Right lung (tissue), 10 donors: ENCODE measurements at places on chromosomes 5 and 9.

- DNase-seq, result no peak
These were observed 5.5 kb downstream of the IL31RA start for GRCh38 chr5:55856516-55857246.

DNA sequence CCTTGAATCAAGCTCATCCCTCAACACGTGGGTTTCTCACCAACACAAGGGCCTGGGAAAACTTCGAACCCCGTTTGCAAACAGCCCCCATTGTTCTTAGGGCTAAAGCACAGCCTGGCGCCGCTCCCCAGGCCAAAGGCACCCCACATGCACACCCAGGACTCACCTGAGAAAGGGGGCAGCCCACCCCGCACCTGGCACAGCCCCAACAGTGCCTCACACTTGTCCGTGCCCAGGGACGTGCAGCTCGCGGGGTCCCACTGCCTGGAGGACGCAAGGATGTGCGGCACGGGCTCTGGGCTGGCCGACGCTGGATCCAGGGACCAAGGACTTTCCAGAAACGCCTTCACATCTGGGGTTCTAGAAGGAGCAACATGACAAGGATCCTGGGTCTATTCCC lies 2.8 kb downstream of the SOHLH1 start:
- DNase-seq, result no peak

DNA sequence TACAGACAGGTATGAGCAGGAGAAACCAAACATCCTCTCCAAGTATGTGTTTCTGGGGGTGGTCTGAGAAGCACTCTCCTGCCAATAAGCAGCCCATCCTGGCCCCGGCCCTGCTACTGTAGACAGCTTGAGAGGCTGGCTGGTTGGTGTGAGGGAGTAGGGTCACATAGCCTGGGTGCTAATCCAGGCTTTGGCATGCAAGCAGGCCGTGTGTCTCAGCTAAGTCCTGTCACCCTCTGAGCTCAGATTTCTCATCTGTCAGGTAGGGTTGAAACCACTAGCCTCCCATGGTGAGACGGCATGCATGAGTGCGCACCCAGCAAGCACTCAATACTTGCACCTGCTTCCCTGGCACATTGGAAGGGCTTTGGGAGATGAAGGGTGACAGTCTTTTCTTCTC lies 49.8 kb upstream of the PHYKPL start:
- no peak for DNase-seq

DNA sequence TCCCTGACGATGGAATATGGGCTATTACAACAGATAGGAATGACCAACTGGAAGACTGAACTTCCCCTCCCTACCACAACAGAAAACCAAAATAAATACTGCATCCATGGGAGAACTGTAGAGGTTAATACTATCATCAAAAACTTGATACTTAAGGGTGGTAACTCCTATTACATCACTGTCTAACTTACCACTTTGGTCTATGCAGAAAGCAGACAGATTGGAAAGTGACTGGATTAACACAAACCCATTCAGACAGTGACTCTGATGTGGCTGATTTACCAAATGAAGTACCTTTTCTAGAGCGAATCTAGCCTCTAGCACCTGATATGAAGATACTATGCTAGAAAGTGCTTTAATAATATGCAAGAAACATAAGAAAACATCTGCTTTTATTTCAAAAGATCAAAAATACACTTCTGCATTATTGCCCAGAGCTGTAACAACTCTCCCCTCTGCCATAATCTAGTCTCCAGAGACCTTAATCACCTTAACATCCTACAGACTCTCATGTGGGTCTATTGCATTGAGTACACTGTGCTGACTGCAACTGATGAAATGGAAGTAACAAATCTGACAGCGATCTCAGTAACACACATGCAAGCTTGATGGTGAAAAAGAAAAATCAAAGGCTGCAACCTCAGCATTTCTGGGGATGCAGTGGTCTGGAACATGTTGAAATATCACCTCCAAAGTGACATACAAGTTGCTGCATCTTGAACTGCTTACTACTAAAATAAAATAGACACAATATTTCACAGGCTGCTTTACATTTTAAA lies 62.7 kb downstream of the EPB41L4A start:
- DNase-seq, result no peak

DNA sequence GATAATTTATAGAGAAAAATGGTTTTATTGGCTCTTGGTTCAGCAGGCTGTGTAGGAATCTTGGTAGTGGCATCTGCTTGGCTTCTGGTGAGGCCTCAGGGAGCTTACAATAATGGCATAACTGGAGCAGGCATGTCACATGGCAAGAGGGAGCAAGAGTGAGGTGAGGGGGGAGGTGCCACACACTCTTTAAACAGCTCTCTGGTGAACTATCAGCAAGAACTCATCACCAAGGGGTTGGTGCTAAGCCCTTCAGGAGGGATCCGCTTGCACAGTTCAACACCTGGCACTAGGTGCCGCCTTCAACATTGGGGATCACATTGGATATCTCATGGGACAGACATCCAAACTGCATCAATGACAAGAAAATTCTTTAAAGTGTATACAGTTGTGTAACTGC lies 10.5 kb downstream of the GPBP1 start:
- DNase-seq, result no peak

DNA sequence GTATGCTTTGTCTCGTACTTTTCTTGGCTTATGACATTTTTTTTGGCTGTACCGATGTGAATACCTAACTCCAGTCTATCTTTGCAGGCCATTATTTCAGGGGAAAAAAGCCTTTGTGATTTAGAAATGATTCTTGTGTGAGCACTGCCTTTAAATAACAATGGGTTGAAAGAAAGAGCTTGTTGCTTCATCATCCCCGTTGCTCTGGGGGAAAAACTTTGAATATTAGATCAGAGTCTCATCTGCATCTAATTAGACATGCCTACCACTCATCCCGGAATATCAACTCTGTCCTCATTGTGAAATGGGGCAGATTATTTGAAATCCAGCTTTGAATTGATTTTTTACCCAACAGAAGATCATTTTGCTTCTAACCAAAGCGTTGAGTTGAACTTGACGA lies 13.5 kb downstream of the CXCL14 start:
- DNase-seq, result no peak

GRCh38 chr9:121636341-121636865 lies 15.0 kb upstream of the DAB2IP start:
- DNase-seq, result no peak

- DNase-seq, result no peak
These were observed 31.6 kb downstream of the DAB2IP start for GRCh38 chr9:121682926-121683515.

DNA sequence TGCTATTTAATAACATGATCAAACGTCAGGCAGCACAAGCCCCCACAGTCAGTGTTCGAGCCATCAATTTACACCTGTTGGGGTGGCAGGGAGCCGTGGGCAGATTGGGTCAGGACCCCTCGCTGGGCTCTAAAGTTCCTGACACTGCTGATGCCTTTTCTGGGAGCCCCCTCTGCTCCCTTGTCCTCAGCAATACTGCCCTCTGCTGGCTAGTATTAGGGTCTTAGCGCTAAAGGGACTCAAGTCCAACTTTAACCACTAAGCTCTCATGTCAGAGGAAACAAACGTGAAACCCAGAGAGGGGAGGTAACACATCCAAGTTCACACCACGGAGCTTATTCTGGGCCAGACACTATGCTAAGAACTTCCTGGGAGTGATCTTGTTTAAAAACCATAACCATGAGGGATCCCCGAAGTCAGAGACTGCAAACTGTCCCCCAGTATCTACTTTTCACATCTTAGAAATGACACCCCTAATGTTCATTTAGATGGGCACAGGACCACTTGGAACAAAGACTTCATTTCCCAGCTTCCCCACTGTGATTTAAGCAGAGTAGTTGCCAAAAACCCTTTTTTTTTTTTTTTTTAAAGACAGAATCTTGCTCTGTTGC lies 20.4 kb downstream of the ANKS6 start:
- DNase-seq, result peak; percentile 39

DNA sequence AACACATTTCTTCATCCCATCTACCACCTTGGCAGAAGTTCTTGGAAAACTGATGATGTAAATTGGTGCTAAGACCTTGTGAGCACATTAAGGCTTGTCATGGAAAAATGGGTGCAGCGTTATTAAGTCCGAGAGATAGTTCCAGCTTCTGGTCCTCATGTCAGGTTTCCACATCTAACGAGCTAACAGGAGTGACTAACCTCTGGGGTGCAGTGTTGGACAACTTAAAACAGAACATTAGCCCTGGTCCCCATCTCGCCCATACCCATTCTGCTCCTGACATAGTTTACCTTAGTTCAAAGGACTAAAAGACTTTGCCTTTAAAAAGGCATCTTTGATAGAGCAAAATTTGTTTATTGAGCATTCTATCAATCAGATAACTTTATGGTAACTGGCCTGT lies 128.0 kb downstream of the SLC1A3 start:
- no peak for DNase-seq

DNA sequence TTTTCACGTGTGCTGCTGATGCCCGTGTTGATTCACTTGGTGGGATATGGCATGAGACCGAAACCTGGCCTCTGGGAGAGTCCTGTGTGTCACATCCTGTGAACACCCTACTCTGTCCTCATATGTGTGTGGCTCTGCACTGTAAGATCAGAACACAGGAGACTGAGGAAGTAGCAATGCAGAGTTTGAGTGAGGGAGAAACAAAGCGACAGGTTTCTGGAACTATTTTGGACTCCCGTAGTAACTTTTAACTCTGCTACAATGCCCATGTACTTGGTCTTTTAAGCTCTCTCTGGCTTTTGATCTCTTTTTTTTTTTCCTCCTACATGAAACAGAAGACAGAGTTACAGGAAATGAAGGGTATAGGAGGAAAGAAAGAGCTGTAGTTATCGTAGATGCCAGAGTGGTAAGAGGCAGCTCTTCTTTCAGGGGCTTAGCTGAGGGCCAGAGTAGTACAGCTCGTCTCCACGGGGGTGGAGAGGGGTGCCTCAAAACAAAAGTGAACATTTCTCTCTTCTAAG lies 26.6 kb downstream of the GRAMD2B start:
- DNase-seq, result no peak

DNA sequence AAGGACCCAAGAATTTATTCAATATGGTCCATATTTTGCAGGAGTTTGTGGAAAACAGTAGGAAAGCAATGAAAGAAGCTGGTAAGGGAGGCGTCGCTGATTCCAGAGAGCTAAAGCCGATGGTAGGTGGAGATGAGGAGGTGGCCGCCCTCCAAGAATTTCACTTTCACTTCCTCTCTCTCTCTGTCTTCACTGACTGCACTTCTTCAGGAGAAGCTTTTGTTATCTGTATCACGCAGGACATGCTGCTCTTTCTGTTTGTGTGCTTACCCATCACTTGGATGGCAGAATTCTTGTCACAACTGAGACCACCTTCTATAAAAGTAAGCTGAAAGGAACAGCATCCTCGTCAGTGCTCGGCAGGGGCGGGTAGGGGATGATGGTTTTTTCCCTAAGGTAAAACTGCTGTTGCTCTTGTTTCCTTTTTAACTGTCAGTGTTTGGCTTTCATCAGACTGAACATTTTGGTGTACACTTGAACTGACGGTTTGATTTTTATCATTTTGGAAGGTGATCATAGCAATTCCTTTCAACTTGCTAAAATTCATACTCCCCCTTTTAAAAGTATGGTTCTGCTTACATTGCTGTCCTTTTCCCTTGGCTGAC lies 62.4 kb upstream of the FSD1L start:
- no peak for DNase-seq

DNA sequence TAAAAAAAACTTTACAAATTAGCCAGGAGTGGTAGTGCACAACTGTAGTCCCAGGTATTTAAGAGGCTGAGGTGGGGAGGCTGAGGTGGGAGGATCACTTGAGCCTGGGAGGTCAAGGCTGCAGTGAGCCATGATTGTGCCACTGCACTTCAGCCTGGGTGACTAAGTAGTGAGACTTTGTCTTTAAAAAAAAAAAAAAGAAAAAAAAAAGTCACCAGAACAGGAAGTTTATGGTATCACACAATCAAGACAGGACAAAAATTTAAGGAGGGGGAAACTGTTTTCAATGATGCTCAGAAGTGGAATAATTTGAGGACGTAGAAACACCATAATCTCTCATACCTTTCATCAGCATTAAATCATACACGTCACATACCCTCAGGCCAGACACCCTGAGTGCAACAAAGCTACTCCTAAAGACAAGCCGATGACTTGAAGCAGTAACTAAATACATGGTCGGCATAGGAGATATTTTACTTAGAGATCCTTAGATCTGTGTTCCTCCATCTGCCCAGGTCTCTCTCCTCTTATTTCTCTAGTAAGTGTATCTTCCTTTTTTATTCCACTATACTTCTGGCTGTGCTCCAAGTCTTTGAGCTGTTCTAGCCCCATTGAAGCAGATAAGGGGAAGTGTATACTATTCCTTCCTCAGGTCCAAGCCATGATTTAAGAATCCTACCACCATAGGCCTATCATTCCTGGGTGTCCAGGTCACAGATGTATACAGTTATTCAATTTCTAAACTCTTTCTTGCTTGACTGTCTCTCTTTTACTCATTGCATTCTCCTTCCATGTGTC lies 91.3 kb upstream of the APC start:
- no peak for DNase-seq

GRCh38 chr9:77402286-77402685 lies 225.0 kb downstream of the VPS13A start:
- no peak for DNase-seq

GRCh38 chr9:130118841-130119518 lies 53.2 kb upstream of the NCS1 start:
- DNase-seq, result no peak

- no peak for DNase-seq
These were observed 470.2 kb upstream of the CHD1 start for GRCh38 chr5:99398976-99399375.

GRCh38 chr5:67467110-67467509 lies 270.5 kb upstream of the CD180 start:
- DNase-seq, result no peak

- no peak for DNase-seq
These were observed 345.6 kb downstream of the PLK2 start for GRCh38 chr5:58114324-58114723.

GRCh38 chr5:40224421-40224820 lies 455.3 kb upstream of the PTGER4 start:
- no peak for DNase-seq

DNA sequence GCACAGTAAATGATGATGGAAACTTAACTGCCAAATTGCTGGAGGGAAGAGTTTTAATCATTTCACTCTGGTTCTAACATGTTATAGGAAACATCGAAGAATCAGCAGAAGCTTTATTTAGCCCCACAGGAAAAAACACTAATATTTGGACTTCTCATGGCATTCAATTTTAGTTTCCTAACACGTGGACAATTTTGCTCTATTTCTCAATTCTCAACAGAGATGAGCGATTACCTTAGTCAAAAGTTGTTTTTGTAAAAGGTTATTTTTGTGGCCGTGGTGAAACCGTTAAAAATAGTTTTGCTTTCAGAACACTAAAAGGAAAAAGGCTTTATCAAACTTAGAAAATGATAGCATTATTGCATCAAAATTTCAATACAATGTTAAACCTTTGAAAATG lies 235.2 kb downstream of the PLK2 start:
- DNase-seq, result no peak

DNA sequence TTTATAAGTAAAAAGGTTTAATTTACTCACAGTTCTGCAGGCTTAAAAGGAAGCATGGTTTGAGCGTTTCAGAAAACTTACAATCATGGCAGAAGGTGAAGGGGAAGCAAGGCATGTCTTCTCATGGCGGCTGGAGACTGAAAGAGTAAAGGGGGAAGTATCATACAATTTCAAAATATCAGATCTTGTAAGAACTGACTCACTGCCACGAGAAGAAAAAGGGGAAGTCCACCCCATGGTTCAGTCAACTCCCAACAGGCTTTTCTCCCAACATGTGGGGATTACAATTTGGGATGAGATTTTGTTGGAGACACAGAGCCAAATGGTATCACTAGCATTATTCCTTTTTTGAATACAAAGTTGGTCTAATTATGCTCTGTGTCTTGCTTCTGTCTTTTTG lies 627.9 kb upstream of the ST8SIA4 start:
- no peak for DNase-seq

GRCh38 chr5:6703806-6704205 lies 9.4 kb upstream of the TENT4A start:
- DNase-seq, result no peak
